ENCODE measurements at places on chromosomes 6 and 20.

GRCh38 chr6:46592740-46593139 is 59.9 kb downstream of the CYP39A1 start:
- DNase-seq: no peak

DNA sequence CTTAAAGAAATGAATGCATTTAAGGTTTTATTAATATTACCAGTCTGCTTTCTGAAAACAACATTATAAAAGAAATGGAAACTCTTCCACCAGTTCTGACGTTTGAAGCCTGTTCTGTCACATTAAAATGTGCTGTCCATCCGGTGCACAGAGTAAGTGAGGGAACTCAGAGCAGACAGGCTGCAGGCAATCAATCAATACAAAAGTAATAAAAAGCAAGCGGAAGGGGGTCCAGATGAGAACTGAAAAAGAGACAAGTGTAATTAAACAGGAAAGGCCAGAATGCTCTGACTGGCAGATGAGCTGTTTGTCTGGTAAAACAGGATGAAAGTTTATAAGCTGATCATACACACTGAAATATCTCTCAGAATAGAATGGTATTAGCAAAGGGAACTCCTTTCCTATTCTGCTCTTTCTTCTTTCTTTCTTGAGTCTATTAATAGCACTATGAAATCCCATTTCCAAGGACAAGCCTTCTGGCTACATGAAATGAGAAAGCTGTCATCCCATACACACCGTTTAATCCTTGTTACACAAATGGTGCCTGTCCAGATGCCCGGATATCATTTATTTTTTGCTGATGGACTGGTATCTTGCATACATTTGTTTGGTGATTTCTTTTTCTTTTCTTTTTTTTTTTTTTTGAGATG is 94.3 kb downstream of the RAMACL start:
- no peak for DNase-seq

DNA sequence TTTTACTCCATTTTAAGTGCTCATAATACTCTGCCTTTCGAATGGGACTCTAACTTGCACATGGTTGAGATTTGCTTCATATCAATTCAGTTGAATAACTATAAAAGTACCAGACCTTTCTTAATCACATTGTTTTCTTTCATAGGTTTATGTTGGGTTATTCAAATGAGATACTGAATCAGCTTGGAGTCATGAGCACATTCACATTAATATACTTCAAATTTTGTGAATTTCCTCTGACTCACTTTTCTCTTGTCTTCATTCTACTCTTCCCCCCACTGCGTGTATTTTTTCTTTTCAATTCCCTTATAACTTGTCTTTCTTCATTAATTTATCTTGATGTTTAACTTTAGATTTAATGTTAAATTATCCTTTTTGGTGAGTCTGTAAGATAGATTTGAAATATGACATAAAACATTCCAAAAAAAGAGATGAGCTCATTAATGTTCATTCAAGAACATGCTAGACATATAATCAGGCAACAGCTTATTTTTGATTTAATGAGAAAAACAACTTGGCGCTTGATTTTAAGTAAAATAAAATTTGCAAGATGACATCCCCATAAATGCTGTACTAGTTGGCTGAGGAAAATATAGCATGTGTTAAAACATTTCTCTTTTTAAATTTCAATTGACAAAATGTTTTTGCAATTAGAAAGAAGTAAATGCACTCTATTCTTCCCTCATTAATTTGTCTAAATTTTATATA is 736.0 kb downstream of the CD109 start:
- DNase-seq: no peak

GRCh38 chr6:167786853-167787675 is 39.6 kb upstream of the AFDN start:
- DNase-seq: no peak

- no peak for DNase-seq
Observed at GRCh38 chr20:4060064-4060795, 44.9 kb upstream of the RNF24 start.

GRCh38 chr6:125421836-125422235 is 120.1 kb upstream of the HDDC2 start:
- DNase-seq: no peak

DNA sequence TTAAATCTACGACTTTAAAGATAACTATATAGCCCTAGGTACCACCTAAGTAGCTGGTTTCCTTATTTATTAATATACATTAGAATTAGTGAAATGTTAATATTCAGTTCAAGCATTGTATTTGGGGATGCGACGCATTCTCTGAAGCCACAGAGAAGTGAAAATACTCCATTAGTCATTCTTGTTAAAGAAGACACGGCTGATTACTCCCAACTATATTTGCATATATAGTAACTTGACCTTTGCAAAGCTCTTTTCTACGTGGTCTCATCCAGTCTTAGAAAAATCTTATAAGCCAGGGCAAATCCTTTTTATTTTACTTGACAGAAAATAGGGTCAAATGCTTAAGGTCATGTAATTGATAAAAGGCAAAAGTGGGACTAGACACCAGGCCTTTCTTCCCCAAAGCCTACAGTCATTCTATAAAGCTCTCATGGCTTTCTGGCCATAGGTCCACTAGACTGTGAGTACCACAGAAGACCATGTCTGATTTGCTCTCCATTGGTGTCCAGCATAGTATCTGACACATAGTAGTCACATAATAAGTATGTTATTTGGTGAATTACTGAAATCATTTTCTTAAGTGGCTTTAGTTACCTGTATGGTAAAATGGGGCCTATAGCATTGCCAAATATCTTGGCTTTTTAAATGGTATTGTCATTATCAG is 11.3 kb downstream of the ZHX3 start:
- no peak for DNase-seq

DNA sequence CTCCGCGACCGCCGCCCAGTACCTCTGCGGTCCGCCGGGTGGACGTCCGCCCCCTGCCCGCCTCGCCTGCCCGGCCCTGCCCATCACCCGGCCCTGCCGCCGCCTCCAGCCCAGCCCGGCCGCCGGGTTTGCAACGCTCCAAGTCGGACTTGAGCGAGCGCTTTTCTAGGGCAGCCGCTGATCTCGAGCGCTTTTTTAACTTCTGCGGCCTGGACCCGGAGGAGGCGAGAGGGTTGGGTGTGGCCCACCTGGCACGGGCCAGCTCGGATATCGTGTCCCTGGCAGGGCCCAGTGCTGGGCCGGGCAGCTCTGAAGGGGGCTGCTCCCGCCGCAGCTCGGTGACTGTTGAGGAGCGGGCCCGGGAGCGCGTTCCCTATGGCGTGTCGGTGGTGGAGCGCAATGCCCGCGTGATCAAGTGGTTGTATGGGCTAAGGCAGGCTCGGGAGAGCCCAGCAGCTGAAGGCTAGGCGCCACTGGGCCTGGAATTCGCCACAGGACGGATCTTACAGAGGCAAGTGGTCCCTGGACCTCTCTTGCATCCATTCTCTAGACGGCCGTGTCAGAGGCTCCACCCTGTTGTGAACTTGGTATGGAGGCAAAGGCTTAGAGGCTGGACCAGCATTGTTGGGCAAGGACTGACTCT is 11.8 kb downstream of the FAM110A start:
- DNase-seq: no peak

- DNase-seq: peak; percentile 11
Observed at GRCh38 chr20:37007898-37008649, 56.6 kb upstream of the SAMHD1 start.

- no peak for DNase-seq
Observed at GRCh38 chr6:22530506-22530905, 38.9 kb upstream of the HDGFL1 start.

DNA sequence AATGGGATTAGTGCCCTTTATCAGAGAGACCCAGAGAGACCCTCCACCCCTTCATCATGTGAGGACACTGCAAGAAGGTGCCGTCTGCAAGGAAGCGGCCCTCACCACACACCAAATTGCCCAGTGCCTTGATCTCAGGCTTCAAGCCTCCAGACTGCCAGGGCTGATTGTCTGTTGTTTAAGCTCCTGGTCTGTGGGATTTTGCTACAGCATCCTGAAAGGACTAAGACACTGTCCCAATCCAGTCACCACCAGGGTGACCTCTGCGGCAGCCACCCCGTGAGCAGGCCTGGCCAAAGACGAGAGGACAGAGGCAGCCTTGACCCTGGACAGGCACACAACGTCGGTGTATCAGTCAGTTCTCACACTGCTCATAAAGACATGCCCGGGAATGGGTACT is 13.5 kb upstream of the FRMD1 start:
- no peak for DNase-seq

- peak; percentile 85 for DNase-seq
Observed at GRCh38 chr6:27251112-27251605, 3.7 kb downstream of the PRSS16 start.

- DNase-seq: no peak
Observed at GRCh38 chr20:32350421-32350820, 7.7 kb upstream of the ASXL1 start.

- no peak for DNase-seq
Observed at GRCh38 chr6:133169901-133170300, 71.3 kb upstream of the EYA4 start.

DNA sequence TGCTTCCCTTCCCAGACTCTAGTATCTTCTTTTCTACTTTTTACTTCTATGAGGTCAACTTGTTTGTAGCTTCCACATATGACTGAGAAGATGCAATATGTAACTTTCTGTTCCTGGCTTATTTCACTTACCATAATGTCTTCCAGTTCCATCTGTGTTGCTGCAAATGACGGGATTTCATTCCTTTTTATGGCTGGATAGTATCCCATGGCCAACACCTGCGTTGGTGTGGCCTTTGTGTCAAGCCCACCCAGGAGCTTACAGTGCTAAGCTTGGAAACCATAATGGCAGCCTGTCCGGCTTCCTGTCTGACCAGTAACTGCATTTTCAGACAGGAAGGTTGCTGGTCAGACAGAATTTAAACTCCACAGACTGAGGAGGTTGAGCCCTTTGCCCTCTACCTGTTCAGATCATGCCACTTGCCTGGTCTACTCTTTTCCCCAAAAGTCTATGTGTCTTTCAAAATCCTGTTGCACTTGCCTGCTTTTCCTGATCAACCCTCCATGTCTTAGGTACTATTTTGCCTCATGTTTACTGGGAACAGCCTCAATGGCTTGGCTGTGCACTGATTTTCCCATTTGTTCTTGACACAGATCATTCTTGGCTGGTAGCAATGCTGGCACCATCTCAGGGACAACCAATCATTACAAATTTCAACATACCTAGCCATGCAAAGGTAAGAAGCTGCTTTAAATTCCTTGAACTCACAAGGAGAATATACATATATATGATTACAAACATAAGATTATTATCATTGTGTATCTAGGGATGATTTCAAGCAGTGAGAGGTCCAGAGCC is 114.3 kb upstream of the PLEKHG1 start:
- no peak for DNase-seq

DNA sequence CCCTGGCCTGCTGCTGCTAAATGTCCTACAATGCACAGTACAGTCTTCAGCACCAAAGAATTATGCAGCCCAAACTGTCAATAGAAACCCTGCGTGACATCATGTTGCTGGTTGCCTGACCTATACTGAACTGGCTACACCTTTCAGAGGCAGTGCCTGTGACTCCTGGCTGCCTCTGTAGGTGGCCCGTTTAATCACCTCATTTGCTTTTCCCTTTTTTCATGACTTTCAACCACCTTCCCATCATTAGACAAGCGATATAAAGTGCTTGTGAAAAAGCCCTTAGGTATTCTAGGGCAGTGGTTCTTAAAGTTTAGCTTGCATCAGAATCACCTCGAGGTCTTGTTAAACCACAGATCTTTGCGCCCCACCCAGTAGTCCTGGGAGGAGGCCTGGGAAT is 33.0 kb upstream of the RIPOR2 start:
- DNase-seq: no peak

- no peak for DNase-seq
Observed at GRCh38 chr6:42295677-42296076, 78.0 kb upstream of the MRPS10 start.

DNA sequence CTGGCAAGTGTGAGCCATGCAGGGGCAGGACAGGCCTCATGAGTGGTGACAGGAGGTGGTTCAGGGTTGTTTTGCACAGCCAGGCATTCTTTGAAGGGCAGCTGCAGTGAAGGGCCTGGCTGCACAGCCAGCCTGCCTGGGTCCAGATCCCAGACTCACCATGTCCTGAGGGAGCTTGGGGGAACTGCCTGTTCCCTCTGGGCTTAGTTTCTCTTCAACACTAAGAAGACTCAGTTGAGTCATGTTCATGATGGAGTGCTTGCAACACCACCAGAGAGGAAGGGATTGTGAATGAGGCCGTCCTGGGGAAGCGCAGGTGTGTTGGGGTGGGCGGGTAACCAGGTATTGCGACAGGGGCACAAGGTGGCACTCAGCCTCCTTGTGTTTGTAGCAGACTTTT is 102.4 kb downstream of the CDH26 start:
- DNase-seq: no peak

- DNase-seq: no peak
Observed at GRCh38 chr6:147999001-147999540, 343.6 kb upstream of the SASH1 start.

GRCh38 chr6:122077603-122078002 is 321.8 kb upstream of the HSF2 start:
- no peak for DNase-seq

- DNase-seq: no peak
Observed at GRCh38 chr6:82275686-82276085, 28.1 kb upstream of the IBTK start.

DNA sequence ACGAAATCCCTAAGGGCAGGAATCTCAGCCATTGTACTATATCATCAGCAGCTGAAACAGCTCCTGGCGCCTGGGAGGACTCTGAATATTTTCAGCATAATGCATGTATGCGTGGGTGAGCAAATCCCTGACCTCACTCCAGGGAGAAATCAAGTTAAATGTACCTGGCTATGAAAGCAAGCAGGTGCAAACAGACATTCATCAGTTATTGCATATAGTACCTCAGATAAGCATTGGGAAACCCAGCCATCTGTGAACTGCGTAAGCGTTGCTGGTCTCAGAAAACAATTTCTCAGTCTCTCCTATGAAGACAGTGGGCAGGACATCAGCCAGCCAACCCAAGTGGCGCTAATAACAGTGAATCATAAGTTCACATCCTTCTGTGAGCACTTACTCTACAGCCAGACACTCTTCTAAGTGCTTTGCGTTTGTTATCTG is 622.6 kb downstream of the EPM2A start:
- DNase-seq: no peak

GRCh38 chr6:75526502-75527127 is 33.0 kb upstream of the FILIP1 start:
- DNase-seq: peak; percentile 71

GRCh38 chr20:39518654-39519053 is 556.5 kb downstream of the DHX35 start:
- DNase-seq: no peak

GRCh38 chr20:51244466-51244865 is 221.6 kb upstream of the KCNG1 start:
- no peak for DNase-seq
